ENCODE measurements at places on chromosomes 6 and 20. TPM values are rescaled to one million over a fixed set of nuclear protein-coding genes. Genes with fewer than 3 reads are reported as not detected.

ZSCAN9 gene
- 20.6 TPM for total RNA-seq

MAFB gene
- 5.9 TPM for total RNA-seq

UBE2C gene
- 18.9 TPM for total RNA-seq

NOX3 gene
- not detected for total RNA-seq

KIF13A gene
- 57.2 TPM for total RNA-seq

PRDM1 gene
- total RNA-seq, result 7.7 TPM

VGLL2 gene
- not detected for total RNA-seq

SAMD10 gene
- 6.5 TPM for total RNA-seq

MOXD1 gene
- total RNA-seq, result 0.29 TPM

RBBP8NL gene
- total RNA-seq, result not detected

ELOVL2 gene
- not detected for total RNA-seq

SCUBE3 gene
- total RNA-seq, result 1.7 TPM

HINT3 gene
- 11.1 TPM for total RNA-seq

DNAAF9 gene
- total RNA-seq, result 17.3 TPM

SRMS gene
- not detected for total RNA-seq

MYO6 gene
- 36.1 TPM for total RNA-seq

GDAP1L1 gene
- total RNA-seq, result not detected

SLC35D3 gene
- total RNA-seq, result not detected

C20orf144 gene
- 0.10 TPM for total RNA-seq

CASP8AP2 gene
- total RNA-seq, result 18.6 TPM

C20orf141 gene
- total RNA-seq, result not detected

RPS10 gene
- total RNA-seq, result 2,319 TPM

TRIM15 gene
- not detected for total RNA-seq

PCMT1 gene
- total RNA-seq, result 154 TPM

HLA-DQA1 gene
- not detected for total RNA-seq

FAM135A gene
- total RNA-seq, result 20.9 TPM

MCCD1 gene
- total RNA-seq, result not detected

RHAG gene
- total RNA-seq, result not detected

SOX12 gene
- 8.5 TPM for total RNA-seq

RRP36 gene
- 110 TPM for total RNA-seq

TNFRSF21 gene
- total RNA-seq, result 88.1 TPM

HLA-DOA gene
- not detected for total RNA-seq

OGFR gene
- total RNA-seq, result 34.5 TPM

DYNLRB1 gene
- 68.6 TPM for total RNA-seq

TOP1 gene
- 16.3 TPM for total RNA-seq

UBD gene
- total RNA-seq, result 7.5 TPM

BPI gene
- total RNA-seq, result not detected

GABBR1 gene
- 6.6 TPM for total RNA-seq

MCHR2 gene
- not detected for total RNA-seq

SLCO4A1 gene
- total RNA-seq, result 3.1 TPM

TMEM200A gene
- total RNA-seq, result 0.67 TPM

OLIG3 gene
- not detected for total RNA-seq

SLC12A5 gene
- 1.6 TPM for total RNA-seq

SLC17A5 gene
- 26.5 TPM for total RNA-seq

PAK5 gene
- not detected for total RNA-seq

BEND6 gene
- total RNA-seq, result 0.19 TPM

TINAG gene
- not detected for total RNA-seq

RAB44 gene
- total RNA-seq, result under 0.01 TPM

GJA1 gene
- total RNA-seq, result 435 TPM

SCGN gene
- not detected for total RNA-seq

Data from vein endothelial cell (primary cell).